ENCODE measurements at places on chromosomes 11 and 22.

GRCh38 chr11:16086229-16086819 is 270.0 kb downstream of the SOX6 start:
- DNase-seq, result no peak

DNA sequence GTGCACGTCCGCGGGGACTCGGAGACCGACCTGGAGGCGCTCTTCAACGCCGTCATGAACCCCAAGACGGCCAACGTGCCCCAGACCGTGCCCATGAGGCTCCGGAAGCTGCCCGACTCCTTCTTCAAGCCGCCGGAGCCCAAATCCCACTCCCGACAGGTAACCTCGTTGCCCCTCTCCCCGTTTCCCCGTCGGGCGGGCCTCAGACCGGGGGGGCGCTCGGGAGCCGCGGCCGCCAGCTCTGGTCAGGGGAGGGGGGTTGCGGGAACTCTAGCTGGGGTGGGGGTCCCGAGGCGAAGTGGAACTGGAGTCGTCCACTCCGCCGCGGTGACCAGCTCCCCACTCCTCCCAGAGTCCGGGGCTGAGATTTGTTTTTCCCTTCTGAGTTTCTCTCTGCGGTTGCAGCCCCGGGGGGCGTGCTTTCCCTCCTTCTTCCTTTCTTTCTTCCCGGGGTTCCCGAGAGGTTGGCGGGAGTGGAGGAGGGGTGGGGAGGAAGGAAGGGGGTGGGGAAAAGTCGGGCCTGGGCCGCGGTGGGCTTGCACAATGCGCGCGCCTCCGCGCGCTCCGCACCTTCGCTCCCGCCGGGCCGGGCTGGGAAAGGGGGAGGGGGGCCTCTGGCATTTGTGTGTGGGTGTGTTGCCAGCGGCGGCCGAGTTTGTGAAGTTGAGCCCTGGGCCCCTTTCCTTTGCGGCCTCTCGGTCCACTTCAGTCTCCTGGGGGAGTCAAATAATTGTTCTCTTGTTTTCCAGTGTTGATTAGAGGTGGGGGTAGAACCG is 952 bp downstream of the YAP1 start:
- DNase-seq, result no peak

GRCh38 chr22:49574205-49574880 is 253.3 kb downstream of the BRD1 start:
- no peak for DNase-seq

DNA sequence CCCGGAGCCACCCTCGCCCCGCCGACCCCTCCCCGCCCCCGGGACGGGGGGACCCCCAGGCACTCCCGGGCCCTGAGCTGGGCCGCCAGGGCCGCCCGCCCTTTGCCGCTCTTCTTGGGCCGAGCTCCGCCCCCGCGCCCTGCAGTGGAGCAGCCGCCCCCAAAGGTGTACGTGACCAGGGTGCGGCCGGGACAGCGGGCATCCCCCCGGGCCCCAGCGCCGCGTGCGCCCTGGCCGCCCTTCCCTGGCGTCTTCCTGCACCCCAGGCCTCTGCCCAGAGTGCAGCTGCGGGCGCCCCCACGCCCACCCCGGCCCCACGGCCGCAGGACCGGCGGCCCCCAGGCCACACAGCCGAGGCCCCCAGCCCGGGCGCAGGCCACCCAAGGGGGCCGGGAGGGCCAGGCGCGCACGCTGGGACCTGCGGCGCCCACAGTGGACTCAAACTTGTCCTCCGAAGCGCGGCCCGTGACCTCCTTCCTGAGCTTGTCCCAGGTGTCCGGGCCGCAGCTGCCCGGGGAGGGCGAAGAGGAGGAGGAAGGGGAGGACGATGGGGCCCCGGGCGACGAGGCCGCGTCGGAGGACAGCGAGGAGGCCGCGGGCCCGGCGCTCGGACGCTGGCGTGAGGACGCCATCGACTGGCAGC is 7.4 kb downstream of the B4GALNT4 start:
- DNase-seq, result no peak

DNA sequence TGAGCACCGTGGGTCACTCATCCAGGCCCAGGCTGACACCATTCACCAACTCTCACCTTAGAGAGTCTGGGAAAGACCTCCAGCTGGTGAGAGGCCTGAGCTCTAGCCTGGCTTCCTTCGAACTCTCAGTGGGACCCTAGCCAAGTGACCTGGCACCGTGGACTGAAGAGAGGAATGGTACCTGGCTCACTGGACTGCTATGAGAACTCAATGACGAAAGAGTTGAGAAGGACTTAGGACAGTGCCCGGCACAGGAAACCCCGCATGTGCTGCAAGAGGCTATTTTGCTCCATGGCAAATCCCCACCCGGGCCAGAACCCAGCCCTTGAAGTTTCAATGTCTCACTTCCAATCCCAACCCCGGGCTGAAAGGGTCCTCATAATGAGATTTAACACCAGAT is 605 bp upstream of the RAPSN start:
- DNase-seq, result no peak

GRCh38 chr11:58597486-58598144 is 18.8 kb downstream of the ZFP91 start:
- no peak for DNase-seq

GRCh38 chr11:129910360-129910759 is 15.0 kb upstream of the NFRKB start:
- no peak for DNase-seq

GRCh38 chr22:31881865-31882264 is 62.5 kb upstream of the YWHAH start:
- DNase-seq, result no peak

DNA sequence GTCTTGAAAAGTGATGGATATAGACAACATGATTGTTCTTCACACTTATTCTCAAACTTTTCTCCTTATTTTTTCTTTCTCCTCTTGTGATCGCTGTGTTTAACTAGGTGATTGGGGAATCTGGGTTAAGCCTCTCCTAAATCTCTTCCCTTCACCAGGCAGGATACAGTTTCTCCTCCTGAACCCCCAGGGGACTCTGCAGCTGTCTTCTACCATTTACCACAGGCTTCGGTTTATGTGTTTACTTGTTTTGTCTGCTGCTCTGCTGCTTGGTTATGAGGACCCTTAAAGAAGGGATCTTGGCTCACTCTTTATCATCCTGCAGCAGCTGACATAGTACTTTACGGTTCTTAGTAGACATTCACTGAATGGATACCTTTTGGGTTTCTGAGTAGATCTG is 124.2 kb downstream of the NCAM1 start:
- no peak for DNase-seq

DNA sequence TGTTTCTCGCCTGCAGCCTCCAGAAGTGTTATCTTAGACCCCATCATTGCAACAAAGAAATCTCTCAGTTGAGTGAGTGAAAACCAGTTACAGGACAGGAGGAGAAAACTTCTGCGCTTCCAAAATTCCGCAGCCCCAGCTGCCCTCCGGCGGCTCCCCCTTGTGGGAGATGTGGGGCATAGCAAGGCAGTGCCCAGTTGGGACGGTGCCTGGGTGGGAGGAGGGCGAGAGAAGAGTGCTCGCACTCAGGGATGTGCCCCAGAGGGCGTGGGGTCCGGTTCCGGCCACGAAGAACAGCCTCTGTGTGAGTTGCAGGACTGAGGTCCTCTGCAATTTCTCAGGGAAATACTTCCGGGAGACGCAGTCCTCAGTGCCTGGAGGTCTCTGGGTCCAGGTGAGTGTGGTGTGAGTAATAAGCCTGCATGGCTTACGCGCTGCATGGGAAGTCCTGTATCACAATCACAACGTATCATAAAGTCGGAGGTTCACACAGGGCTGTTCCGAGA is 87.0 kb upstream of the BLID start:
- peak; percentile 35 for DNase-seq

DNA sequence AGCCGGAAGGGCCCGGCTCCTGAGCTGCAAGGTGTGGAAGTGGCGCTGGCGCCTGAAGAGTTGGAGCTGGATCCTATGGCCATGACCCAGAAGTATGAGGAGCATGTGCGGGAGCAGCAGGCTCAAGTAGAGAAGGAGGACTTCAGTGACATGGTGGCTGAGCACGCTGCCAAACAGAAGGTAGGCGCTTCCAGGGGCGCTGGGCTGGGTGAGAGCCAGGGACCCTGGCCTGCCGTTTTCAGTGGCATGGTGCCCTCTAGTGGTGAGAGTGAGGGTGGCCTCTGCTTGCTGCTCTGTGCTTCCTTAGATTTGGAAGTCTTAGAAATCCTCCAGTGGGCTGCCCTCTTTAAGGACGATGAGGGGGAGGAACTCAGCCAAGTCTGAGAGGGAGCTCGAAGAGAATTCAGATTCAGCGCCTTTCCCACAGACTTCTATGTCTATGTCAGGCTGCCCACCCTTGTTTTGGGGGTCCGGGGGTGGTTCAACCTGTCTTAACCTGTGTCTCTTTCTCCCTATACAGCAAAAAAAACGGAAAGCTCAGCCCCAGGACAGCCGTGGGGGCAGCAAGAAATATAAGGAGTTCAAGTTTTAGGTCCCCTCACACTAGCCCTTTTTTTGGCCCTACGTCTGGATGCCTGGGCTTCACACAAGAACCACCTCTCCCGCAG is 1.8 kb upstream of the PACS1 start:
- DNase-seq, result peak; percentile 75

DNA sequence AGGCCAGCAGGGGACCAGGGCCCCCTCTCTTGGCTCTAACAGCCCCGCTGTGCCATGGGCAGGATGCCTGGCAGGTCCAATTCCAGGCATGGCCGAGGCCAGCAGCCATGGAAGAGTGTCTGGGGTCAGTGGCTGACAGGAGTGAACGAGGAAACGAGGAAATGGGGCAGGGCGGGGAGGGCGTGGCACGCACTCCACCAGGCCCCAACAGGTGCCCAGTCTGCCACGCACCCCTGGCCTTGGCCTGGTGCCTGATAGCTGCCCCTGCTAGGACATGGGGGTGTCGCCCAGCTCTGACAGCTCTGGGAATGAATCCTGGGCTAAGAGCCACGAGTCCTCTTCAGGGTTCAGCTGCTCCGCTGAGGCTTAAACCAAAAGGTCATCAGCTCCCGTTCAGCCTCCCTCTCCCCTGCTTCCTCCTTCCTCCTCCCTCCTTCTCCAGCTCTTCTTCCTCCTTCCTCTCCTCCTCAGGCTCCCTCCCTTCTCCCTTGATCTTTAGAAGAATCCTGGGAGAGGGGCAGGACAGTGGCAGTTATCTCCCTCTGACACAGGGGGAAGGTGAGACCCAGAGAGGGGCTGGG is 11.5 kb upstream of the TBC1D22A start:
- no peak for DNase-seq

DNA sequence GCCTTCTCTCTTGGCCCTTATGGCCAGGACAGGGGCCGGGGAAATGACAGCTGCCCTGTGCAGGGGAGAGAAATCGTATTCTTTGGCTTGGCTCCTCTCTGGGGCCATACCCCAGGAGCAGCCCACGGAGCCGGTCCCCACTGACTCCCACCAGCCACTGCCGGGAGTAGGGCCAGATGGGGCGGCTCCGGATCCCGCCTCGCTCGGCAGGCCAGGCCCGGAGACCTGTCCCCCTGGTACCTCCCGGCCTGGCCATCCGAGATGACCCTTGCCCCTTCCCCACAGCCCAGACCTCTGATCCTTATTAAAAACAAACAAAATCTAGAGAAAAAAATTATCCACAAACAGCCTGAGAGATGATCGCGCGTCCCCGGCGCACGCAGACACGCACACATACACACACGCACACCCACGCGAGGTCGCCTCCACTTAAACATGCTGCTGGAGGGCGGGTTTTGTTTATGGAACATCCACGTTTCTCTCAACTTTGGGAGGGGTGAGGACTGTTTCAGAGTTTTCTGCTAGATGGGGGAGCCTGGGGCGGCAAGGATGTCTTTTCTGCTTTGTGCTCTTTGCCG is 59.1 kb downstream of the IGLL1 start:
- no peak for DNase-seq

GRCh38 chr22:45688600-45689080 is 17.0 kb downstream of the ATXN10 start:
- DNase-seq, result no peak

DNA sequence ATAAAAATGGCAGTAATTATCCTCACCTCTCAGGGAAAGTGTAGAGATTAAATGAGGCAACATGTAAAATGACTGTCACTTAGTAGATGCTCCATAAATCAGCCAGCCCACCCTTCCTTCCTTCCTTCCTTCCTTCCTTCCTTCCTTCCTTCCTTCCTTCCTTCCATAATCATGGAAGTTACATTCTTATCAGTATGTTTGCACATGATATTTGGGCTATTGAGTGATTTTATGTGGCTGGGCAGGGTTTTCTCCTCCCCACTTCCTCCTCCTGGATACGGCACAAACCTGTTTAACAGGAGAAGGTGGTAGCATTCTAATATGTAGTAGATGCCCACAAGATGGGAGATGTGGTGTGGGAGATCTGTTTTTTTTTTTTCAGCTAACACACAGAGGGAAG is 11.9 kb downstream of the LYVE1 start:
- no peak for DNase-seq

DNA sequence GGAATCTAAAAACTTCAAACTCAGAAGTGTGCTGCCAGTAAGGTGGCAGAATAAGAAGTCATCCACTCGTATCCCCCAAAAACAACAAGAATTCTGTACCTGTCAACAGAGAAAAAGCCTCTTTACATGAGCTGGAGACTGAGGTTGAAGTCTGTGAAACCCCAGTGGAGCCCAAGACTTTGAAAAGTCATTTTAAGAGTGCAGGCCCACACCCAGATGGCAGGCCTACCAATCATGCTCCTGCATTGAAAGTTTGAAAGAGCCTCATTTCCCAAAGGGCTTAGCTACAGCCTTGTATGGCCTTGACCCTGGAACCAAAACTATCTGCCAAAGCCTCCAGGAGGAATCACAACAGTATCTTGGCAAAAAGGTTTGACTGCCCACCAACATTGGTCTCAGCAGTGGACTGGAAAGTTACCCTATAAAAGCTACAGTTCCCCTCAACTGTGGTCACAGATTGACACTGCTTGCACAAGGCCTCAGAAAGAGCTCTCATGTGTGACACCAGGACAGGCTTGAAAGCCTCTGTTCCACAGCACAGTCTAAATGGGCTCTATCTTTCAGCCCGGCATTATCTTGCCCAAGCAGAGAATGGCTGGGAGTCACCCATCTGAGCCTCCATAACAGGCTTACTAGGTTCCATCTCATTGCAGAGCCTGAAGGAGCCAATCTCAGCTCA is 47.7 kb downstream of the SLC22A9 start:
- no peak for DNase-seq

GRCh38 chr22:23073526-23074229 is 3.4 kb downstream of the GNAZ start:
- DNase-seq, result no peak

- no peak for DNase-seq
These were observed 10.8 kb upstream of the ANKRD13D start for GRCh38 chr11:67278135-67278938.

- no peak for DNase-seq
These were observed 2.7 kb downstream of the AHNAK start for GRCh38 chr11:62543680-62544444.

GRCh38 chr11:75174781-75175370 is 24.0 kb downstream of the SLCO2B1 start:
- peak; percentile 70 for DNase-seq

- no peak for DNase-seq
These were observed 14.1 kb downstream of the MS4A1 start for GRCh38 chr11:60469723-60470122.

DNA sequence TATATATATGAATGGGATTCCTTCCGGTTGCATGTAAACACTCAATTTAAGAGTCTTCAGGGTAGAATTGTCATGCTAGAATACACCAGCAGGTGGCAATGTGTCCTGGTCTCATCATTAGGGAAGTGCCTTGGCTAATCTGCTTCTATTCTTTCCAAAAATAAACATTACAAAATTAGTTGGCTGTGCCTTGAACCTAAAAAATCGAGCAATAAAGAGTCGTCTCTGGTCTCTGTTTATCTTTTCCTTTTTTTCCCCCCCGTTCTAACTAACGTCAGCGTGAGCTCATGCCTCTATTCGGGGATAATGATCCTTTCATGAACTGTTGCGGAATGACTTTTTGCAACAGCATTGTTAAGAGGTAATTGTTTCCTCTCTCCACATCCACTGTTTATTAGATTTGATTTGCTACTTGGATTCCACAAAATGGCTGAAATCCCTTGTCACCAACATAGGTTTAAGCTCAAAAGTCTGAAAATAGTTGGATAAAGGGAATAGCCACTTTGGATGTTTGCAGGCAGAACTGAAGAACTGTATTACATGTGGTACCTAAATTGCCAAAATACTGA is 1.2 kb upstream of the ARHGEF12 start:
- peak; percentile 63 for DNase-seq
